ENCODE measurements at places on chromosomes 3 and 15.

DNA sequence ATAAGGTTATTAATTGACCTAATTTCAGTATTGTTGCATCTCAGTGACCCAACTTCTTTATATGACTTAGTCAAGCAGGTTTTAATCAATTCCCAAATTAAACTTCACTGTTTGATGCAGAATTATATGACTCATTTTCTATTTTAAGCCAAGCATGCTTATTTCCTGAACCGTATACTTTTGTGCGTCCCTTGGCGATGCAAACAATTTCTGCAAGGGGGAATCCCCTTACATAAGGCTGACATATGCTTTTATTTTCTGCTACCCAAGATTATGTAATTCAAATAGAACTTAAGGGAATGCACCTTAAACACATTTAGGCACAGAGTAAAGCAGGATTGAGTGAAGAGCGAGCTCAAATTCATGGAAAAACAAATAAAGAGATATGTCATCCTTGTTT lies 303.9 kb downstream of the PDCD6IP start:
- no peaks in the 10 kb centered on the region for H3K27me3 ChIP-seq
- no peak for DNase-seq
- no peak overlapping the region for H3K4me3 ChIP-seq
- peaks cover 6% of the 10 kb centered on the region for H3K36me3 ChIP-seq

- H3K27ac ChIP-seq = peak within 1 kb of the TSS; percentile 99
- H3K36me3 ChIP-seq = peaks cover 36% of the 10 kb centered on the region
- DNase-seq = peak; percentile 98
- peaks cover 63% of the 10 kb centered on the region for H3K4me1 ChIP-seq
Observed at GRCh38 chr15:63041974-63042876, at the start of gene TPM1. TSS of gene TPM1 (plus strand) at chr15:63042747. CDS start at chr15:63042830, 83 bp downstream.

- peaks cover 17% of the 10 kb centered on the region for H3K4me1 ChIP-seq
- no peaks in the 10 kb centered on the region for H3K36me3 ChIP-seq
- peak overlapping the region; percentile 86 for H3K4me3 ChIP-seq
Observed at GRCh38 chr3:43691120-43691995, 620 bp downstream of the ABHD5 start.

GRCh38 chr3:46993292-46993691 lies 13.8 kb downstream of the NBEAL2 start:
- H3K36me3 ChIP-seq = no peaks in the 10 kb centered on the region
- DNase-seq = no peak
- H3K27me3 ChIP-seq = no peaks in the 10 kb centered on the region
- no peak overlapping the region for H3K4me3 ChIP-seq
- no peaks in the 10 kb centered on the region for H3K4me1 ChIP-seq

- peaks cover 4% of the 10 kb centered on the region for H3K4me1 ChIP-seq
- H3K36me3 ChIP-seq = peaks cover 14% of the 10 kb centered on the region
- DNase-seq = no peak
- no peak overlapping the region for H3K4me3 ChIP-seq
- no peaks in the 10 kb centered on the region for H3K27me3 ChIP-seq
Observed at GRCh38 chr15:101637516-101637915, 14.7 kb downstream of the TM2D3 start.

GRCh38 chr3:191236646-191237045 lies 37.6 kb downstream of the OSTN start:
- no peaks in the 10 kb centered on the region for H3K27me3 ChIP-seq
- H3K4me3 ChIP-seq = no peak overlapping the region
- H3K36me3 ChIP-seq = no peaks in the 10 kb centered on the region
- H3K4me1 ChIP-seq = peaks cover 41% of the 10 kb centered on the region

DNA sequence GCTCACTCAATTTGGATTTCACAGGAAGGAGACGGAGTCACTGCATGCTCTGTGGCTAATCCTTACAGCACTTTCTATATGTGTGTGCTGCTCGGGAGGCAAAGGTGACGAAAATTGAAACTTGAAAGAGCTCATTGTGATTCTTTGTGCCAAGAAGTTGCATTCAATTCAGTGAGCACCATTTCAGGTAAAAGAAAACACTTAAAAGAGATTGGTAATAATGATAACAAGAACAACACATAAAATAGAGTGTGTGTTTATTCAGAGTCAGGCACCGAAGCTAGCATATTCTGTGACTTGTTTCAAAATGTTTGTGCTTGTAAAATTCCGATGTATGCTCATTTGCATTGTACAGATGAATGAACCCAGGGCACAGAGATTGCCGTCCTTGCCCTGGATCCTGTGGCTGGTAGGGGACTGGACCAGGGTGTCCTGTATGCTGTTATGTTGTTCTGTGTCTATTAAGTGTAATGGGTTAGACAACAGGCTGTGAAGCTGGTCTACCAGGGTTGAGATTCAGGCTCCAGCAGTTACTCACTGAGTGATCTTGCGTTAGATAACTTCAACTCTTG lies 193.3 kb upstream of the PROK2 start:
- DNase-seq = no peak
- H3K4me3 ChIP-seq = no peak overlapping the region
- H3K27me3 ChIP-seq = peaks cover 62% of the 10 kb centered on the region
- H3K27ac ChIP-seq = no peak overlapping the region
- H3K36me3 ChIP-seq = no peaks in the 10 kb centered on the region

- peaks cover 9% of the 10 kb centered on the region for H3K4me1 ChIP-seq
- no peaks in the 10 kb centered on the region for H3K27me3 ChIP-seq
- no peak overlapping the region for H3K27ac ChIP-seq
- no peaks in the 10 kb centered on the region for H3K36me3 ChIP-seq
- no peak overlapping the region for H3K4me3 ChIP-seq
- DNase-seq = no peak
Observed at GRCh38 chr3:23161308-23161707, 41.8 kb upstream of the UBE2E2 start.

DNA sequence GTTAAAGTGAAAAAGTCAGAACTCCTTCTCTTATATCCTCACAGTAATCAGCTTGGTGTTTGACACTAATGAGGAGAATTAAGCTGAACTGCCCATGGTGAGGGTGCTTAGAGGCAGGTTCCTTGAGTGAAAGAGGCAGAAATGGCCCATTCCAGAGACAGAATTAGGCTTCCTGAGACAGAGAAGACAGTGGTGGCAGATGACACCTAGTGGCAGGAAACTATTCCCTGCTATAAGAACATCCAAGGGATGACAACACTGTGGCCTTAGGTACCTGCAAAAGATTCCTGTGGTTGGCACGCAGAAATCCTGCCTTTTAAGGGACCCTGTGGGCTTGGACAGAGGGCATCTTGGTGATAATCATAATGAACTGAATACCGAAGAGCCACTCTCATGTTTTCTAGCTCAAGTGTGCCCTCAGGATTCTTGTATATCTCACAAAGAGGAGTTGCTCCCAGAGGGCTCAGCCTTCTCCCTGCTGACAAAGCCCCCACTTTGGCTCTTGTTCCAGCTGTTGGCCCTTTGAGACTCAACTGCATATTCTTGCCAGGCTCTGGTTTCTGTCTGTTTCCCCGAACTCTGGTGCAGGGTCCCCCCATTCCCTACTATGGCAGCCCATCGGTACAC lies 56.0 kb downstream of the KBTBD12 start:
- peaks cover 6% of the 10 kb centered on the region for H3K36me3 ChIP-seq
- no peaks in the 10 kb centered on the region for H3K4me1 ChIP-seq
- peaks cover 21% of the 10 kb centered on the region for H3K27me3 ChIP-seq
- H3K4me3 ChIP-seq = no peak overlapping the region

DNA sequence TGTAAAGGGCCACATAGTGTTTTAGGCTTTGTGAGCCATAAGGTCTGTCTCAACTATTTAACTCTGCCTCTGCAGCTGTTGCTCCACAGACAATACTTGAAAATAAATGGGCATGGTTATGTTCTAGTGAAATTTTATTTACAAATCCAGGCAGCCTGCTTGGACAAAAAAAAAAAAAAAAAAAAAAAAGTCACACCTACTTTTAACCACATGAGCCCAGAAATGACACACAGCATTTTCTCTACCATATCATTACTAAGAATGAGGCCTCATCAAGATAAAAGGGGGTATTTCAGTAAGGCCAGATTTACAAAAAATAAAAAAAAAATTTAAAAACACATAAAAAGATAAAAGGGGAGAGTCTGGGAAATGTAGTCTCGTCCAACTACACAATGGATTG lies 1.7 kb upstream of the NGLY1 start:
- H3K4me1 ChIP-seq = peaks cover 42% of the 10 kb centered on the region
- no peak for DNase-seq
- peaks cover 4% of the 10 kb centered on the region for H3K36me3 ChIP-seq
- peak overlapping the region; percentile 80 for H3K4me3 ChIP-seq

DNA sequence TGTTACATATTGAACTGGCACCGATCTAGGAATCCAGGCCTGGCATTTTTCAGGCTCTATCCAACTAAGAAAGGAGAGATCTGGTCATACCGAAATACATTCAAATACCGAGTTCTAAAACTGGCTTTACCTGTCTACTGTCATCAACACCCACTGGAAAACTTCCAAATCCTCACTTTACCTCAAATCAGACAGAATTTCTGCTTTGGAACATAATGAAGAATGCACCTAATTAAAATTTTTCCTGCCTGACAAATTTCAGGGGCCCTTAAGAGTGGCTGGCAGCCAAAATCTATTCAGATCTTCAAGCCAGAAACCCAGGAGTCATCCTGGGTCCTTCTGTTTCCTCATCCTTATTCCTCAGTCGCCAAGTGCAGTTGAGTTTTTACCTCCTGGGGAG lies 198.6 kb upstream of the FEZF2 start:
- peaks cover 6% of the 10 kb centered on the region for H3K4me1 ChIP-seq
- H3K4me3 ChIP-seq = no peak overlapping the region
- peaks cover 15% of the 10 kb centered on the region for H3K27me3 ChIP-seq

GRCh38 chr3:151203051-151203420 lies at the start of gene GPR171:
TSS of gene GPR171 (minus strand) at chr3:151203216. CDS start at chr3:151199386, 3,830 bp downstream.
- no peaks in the 10 kb centered on the region for H3K27me3 ChIP-seq
- DNase-seq = no peak
- no peaks in the 10 kb centered on the region for H3K36me3 ChIP-seq
- H3K27ac ChIP-seq = no peak within 1 kb of the TSS
- no peak within 1 kb of the TSS for H3K4me3 ChIP-seq

DNA sequence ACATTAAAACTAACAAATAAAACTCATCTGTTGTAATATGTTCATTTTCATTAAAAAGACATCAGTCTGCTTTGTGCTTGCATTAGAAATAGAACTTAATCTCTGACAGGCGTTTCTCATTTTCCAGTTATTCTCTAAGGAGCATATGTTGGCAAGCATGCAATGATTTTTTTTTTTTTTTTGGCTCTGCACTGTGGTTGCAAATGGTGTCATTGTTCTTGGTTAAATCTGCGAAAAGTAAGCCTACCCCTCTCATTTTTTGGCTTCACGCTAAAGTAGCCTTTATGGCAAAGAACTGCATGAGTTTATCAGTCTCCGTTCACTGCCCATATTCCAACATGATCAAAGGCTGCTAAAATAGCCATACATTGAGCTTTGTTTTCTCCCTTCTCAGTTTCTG lies 403.2 kb downstream of the MECOM start:
- H3K27me3 ChIP-seq = no peaks in the 10 kb centered on the region
- no peak overlapping the region for H3K27ac ChIP-seq
- DNase-seq = no peak
- H3K4me3 ChIP-seq = no peak overlapping the region
- no peaks in the 10 kb centered on the region for H3K36me3 ChIP-seq
- H3K4me1 ChIP-seq = peaks cover 47% of the 10 kb centered on the region

- no peak overlapping the region for H3K27ac ChIP-seq
- peaks cover 12% of the 10 kb centered on the region for H3K36me3 ChIP-seq
- H3K4me1 ChIP-seq = peaks cover 30% of the 10 kb centered on the region
- no peak overlapping the region for H3K4me3 ChIP-seq
Observed at GRCh38 chr15:99279290-99279689, 28.0 kb downstream of the LRRC28 start.

DNA sequence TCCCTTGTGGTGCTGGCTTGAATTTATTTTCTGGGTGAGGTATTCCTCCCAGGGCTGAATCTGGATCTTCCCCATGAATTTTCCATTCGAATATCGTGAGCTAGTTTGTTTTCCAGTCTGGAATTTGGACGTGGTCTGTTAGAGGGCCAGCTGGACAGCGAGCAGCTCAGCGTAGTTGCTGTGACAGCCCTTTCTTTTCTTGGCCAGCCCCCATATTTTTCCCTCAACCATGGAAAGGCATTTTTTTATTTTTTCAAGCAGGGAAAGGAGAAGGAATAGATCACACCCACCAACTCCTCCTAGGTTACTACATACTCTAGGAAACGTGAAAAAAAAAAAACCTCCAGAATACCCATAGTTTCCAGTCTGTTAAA lies 152.0 kb downstream of the KLHL25 start:
- no peaks in the 10 kb centered on the region for H3K27me3 ChIP-seq
- H3K27ac ChIP-seq = peak overlapping the region; percentile 88
- peaks cover 33% of the 10 kb centered on the region for H3K4me1 ChIP-seq
- H3K4me3 ChIP-seq = no peak overlapping the region
- H3K36me3 ChIP-seq = peaks cover 40% of the 10 kb centered on the region

- H3K27ac ChIP-seq = no peak overlapping the region
- H3K4me1 ChIP-seq = peaks cover 14% of the 10 kb centered on the region
- peaks cover 11% of the 10 kb centered on the region for H3K36me3 ChIP-seq
- peak; percentile 73 for DNase-seq
- H3K27me3 ChIP-seq = no peaks in the 10 kb centered on the region
- H3K4me3 ChIP-seq = no peak overlapping the region
Observed at GRCh38 chr3:32456429-32457130, 46.1 kb downstream of the CMTM6 start.

DNA sequence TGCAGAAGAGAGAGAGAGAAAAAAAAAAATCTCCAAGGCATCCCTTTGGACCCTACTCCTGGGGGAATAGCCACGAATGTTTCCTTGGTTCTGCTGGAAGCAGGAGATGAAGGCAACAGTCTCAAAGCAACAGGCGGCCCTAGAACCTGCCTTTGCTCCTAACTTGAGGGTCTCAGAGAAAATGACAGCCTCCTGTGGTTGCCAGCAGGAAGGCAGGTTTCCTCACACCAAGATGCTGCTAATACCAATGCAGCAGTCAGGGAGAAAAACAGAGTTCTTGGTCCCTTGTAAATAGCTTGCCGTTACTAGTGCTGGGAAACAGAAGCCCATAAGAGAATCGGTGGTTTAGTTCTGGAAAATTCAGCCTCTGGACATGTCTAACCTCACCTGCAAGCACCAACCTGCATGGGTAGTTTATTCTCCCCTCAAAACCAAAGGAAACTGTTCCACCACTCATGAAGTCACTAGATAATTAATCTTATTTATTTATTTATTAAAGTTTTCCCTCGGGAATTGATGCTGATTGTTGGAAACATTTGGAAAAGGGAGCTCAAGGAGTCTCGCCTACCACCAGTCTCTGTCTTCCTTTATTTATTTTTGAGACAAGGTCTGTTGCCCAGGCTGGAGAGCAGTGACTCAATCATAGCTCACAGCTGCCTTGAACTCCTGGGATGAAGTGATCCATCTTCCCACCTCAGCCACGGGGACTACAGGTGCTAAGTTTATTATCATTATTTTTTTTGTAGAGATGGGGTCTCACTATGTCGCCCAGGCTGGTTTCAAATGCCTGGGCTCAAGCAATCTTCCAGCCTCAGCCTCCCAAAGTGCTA lies 883 bp upstream of the FRMD4B start:
- H3K4me1 ChIP-seq = peaks cover 12% of the 10 kb centered on the region
- H3K27me3 ChIP-seq = peaks cover 2% of the 10 kb centered on the region
- H3K4me3 ChIP-seq = peak overlapping the region; percentile 62

DNA sequence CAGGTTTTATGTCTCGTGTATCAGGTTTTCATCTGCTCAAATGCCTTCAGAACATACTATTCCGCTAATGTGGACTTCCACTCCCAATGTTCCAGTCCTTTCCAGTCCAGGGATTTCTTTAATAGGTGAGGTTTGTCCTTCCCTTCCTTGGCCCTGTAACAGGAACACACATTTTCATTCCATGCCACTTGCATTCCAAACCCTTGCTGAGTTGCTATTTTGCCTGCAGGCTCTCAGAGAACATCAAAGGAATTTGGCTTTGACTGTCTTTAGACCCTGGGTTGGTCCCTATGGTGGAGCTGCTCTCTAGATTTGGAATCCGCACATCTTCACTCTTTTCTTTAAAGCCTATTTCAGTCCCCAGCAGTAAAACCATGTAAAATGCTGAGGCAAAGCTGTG lies 12.3 kb upstream of the ALCAM start:
- H3K27me3 ChIP-seq = no peaks in the 10 kb centered on the region
- peak overlapping the region; percentile 76 for H3K27ac ChIP-seq
- DNase-seq = no peak

Measured in osteocyte (in vitro differentiated cells).